ENCODE measurements at places on chromosomes 6 and 20.

- no peak for DNase-seq
These were observed 545 bp upstream of the ASCC3 start for GRCh38 chr6:100881707-100882040.

GRCh38 chr6:166244353-166245045 lies 63.7 kb downstream of the PRR18 start:
- DNase-seq, result no peak

- no peak for DNase-seq
These were observed 22.3 kb downstream of the ELOVL5 start for GRCh38 chr6:53326372-53327016.

DNA sequence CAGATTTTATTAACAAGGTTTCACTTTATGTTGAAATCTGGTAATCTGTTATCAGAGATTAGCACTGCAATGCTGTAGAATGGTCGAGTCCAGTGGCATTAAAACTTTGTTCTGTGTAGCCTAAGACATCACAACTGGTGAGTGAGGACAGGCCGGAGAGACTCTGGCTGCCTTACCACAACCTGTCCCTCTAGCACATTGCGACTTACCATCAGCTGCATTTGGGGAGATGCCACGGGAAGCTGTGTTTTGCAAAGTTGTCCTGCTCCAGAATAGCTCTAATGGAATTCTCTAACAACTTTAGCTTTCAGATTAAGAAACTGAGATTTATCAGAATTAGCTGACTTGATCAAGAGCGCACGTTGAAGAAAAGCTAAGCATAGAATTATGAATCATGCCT lies 493.3 kb downstream of the MAFB start:
- DNase-seq, result no peak

- no peak for DNase-seq
These were observed 123.1 kb downstream of the OLIG3 start for GRCh38 chr6:137370871-137371633.

DNA sequence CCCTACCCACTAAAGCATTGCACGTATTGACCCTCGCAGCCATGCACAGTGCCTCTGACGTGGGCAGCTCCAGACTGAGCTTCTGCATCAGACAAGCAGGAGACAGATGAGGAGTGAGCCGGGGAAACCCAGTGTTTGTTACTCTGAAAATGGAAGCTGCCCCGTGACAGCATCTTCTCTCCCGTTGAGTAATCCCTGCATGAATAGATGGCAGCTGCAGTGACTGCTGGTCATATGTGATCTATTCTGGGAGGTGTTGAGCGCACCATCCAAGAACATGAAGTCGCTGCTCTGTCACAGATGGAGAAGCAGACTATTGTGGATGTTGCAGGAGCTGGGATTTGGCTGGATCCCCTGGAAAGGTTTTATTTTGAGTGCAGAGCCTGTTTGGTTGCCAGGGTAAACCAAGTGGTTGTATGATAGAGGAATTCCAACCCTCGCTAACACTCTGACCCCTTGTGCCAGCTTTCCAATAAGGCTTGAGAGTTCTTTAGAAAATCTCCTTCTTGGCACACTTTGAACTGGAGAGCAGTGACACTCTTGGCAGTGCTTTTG lies 242.2 kb downstream of the NRN1 start:
- peak; percentile 83 for DNase-seq

DNA sequence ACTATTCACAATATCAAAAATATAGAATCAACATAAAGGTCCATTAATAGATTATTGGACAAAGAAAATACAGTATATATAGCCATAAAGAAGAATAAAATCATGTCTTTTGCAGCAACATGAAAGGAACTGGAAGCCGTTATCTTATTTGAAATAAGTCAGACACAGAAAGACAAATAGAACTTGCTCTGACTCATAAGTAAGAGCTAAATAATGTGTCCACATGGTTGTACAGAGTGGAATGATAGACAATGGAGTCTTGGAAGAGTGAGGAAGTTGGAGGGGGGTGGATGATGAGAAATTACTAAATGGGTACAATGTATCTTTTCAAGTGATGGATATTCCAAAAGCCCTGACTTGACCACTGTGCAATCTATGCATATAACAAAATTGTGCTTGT lies 613.5 kb downstream of the PHF3 start:
- DNase-seq, result no peak

GRCh38 chr20:10579942-10580341 lies 93.9 kb downstream of the JAG1 start:
- no peak for DNase-seq

- no peak for DNase-seq
These were observed 4.4 kb downstream of the ZNF335 start for GRCh38 chr20:45967551-45968080.

DNA sequence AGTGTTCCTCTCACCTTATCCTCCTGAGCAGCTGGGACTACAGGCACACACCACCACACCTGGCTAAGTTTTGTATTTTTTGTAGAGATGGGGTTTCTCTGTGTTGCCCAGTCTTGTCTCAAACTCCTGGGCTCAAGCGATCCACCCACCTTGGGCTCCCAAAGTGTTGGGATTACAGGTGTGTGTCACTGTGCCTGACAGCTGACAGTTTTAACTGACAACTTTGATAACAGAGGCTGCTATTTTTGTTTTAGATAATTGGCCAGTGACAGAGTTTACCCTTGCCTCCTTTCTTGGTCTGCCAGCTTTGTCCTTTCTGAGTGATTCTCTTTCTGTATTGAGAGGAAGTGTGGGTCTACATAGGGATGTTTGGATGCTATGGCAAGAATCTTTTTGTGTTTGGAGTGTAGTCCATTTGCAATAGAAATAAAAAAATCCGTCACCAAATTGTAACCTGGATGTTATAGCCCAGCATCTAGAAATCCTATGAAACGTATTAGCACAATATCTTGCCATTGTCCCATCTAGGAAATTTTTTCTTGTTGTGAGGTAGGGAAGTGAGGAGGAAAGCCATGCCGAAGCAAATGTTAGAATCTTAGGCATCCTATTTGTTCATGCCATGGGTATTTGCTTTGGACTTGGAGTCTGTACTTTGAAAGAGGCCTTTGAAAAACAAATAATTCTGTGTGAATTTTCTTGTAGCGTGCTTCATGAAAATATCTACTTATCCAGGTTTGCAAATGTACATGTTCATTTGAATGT lies 80.8 kb downstream of the RNF144B start:
- no peak for DNase-seq

- DNase-seq, result no peak
These were observed 51.7 kb downstream of the MYH7B start for GRCh38 chr20:35007413-35007812.

- DNase-seq, result no peak
These were observed 17.9 kb downstream of the CHMP4B start for GRCh38 chr20:33828967-33829560.

DNA sequence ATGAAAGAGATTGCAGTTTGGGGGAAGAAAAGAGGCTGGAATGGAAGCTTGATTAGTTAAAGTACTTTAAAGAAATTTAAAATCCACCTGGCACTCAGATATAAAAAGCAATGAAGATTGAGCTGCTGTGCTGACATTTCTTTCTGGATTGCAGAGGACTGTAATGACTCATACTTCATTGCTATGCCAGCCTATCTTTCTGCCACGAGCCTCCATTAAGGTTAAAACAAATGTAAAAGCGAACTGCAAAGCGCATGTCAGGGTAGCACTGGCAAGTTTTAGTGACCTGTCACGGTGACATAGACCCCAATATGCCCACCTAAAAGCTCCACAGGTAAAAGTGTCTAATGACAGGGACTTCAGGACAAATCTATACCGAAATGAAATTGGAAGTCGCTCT lies 449.6 kb downstream of the C6orf118 start:
- no peak for DNase-seq

DNA sequence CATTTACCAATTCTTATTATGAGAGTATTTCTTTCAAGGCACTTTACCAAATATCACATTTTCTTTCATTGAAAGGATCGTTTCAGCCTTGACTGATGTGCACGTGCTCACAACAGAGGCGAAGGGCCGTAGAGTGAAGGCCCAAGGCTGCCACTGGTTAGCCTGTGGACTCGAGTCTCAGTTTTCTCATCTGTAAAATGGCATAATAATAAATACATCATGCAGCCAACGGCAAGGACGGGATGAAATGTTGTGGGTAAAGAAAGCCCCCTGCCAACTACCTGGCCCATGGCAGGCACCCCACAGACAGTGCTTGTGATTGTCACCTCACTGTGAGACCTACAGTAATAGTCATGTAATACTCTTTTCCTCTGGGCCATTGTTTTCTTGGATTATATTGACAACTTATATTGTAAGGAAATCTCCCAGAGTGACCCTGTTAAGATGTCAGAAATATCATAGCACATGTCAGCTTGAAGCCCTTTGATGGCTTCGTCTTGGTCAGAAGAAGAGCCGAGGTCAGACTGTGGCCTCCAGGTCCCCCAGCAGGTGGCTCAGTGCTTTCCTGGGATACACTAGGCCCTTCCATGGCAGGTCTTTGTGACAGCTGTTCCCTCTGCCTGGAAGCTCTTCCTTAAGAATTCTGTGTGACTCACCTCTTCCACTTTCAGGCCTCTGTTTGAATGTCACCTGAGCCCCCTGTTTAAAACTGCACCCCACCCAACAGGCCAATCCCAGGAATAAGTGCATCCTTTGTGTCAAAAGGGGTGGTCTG lies 36.3 kb downstream of the FAM50B start:
- no peak for DNase-seq

DNA sequence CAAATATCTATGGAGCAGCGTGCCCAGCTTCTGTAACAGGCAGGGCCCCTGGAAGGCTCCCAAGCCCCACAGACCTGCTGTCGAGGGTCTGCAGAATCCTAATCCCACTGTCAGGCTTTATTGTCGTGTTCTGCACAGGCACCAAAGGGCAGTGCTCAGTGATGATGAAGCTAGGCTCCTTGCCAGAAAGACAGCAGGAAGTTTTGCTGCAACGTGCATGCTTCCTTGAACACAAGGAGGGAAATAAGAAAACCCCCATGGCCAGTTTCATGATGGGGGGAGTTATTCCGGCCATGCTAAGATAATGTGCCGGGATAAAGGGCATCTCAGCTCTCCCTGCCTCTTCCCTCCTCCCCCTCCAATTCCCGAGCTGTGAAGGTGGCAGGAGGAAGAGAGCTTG lies 109.4 kb upstream of the KCNG1 start:
- DNase-seq, result no peak

GRCh38 chr6:39938773-39939654 lies 4.8 kb upstream of the MOCS1 start:
- no peak for DNase-seq

GRCh38 chr20:5118220-5119142 lies 1.3 kb downstream of the PCNA start:
- no peak for DNase-seq

DNA sequence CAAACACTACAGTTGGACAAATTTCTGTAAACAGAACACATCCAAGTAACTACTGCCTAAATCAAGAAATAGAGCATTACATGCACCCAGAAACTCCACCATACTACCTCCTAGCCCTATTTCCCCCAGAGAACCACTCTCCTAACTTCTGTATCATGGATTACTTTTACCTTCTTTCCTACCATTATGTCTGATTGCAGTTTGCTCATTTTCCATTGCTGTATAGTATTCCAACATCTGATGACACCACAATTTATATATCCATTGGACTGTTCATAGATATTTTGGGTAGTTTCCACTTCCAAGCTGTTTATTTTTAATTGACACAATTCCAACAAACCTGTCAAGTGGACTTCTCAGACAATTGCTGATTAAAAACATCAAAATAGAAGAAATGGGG lies 271.1 kb downstream of the CDC5L start:
- DNase-seq, result no peak

DNA sequence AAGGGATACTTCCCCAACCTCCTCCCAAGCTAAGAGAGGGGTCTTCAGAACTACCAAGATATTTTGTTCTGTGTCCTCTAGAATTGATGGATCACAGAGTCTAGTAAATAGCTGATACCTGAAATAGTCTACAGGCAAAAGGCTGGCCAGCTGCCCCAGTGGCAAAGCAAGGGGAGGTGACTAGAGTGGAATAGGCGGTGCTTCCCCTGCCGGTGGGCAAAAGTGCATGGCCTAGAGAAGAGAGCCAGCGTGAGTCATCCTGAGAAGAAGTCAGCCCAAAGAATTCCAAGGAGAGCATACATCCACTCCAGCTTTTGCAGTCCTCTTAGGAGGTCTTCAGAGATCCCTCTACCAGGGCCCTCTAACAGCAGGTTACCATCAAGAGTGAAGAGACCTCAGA lies 14.7 kb downstream of the DPPA5 start:
- DNase-seq, result no peak

DNA sequence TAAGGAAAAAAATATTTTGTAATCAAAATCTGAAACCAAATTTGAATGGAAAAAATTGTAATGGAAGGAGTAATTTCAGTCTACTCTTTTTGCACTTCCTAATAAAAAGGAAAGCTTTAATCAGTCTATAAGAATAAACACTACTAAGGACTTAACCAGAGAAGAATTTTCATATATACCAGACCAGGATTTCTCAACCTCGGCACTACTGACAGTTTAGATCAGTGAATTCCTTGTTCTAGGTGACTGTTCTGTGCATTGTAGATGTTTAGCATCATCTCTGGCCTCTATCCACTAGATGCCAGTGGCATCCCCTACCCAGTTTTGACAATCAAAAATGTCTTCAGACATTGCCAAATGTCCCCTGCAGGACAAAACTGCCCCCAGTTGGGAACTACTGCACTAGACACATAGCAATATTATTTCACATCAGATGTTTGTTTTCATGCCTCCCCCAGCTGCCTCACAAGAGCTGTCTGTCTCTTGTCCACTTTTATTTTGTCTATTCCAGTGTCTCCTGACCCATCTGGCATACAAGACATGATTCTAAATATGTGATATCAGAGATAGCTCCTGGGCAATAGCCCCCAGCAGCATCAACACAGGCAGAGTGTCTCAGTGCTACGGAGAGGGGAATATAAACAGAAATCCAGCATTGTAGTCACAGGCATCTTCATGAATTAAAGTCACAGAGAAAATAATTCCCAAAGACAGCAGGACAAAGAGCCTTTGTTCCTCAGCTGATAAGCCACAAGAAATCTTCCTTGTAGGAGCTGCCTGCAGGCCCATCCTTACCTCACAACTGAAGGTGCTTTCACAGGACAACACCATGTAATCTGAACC lies 27.0 kb downstream of the DNAAF9 start:
- no peak for DNase-seq

DNA sequence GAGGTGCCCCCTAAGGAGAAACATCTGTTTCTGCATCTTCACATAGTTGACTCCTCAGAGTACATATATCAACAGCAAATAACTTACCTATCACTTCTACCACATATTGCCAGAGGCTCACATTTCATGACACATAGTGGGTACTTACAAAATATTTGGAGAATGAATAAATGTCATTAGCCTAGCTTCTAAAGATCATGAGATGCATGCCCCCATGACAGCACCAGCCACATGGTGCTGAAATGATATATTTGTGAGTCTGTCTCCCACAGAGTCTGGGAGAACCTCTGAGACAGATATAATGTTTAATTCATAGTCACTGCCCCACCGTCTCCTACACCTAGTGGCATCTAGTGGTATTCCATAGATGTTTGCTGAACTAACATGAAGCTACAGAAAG lies 555.6 kb downstream of the KIF16B start:
- DNase-seq, result no peak

DNA sequence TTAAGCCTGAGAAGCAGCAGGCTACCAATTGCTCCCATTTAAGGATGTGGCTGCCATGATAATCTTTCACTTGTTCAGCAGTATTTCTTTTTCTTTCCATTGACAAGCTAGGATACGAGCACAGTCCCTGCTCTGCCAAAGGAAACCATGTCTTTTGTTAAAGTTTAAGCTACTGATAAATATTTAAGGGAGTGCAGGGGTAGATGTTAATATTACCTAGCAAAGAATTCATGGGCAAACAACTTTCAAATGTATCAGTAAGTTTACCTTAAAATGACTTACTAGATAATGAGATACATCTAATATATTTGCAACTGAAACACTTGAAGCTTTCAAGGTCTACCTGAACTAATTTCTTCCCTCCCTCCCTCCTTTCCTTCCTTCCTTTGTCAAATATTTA lies 77.3 kb downstream of the OPN5 start:
- DNase-seq, result no peak
